ENCODE measurements at places on chromosomes 5 and 9. TPM values are rescaled to one million over a fixed set of nuclear protein-coding genes. Genes with fewer than 3 reads are reported as not detected.

Gene RECK
- 19.2 TPM for total RNA-seq

Gene SLC22A4
- total RNA-seq = 2.2 TPM

Gene TLX3
- total RNA-seq = not detected

Gene NOXA1
- total RNA-seq = 10.5 TPM

Gene WWC1
- total RNA-seq = 3.3 TPM

- no peak for DNase-seq
Observed at GRCh38 chr5:81756016-81756415, 5.1 kb upstream of the SSBP2 start.

DNA sequence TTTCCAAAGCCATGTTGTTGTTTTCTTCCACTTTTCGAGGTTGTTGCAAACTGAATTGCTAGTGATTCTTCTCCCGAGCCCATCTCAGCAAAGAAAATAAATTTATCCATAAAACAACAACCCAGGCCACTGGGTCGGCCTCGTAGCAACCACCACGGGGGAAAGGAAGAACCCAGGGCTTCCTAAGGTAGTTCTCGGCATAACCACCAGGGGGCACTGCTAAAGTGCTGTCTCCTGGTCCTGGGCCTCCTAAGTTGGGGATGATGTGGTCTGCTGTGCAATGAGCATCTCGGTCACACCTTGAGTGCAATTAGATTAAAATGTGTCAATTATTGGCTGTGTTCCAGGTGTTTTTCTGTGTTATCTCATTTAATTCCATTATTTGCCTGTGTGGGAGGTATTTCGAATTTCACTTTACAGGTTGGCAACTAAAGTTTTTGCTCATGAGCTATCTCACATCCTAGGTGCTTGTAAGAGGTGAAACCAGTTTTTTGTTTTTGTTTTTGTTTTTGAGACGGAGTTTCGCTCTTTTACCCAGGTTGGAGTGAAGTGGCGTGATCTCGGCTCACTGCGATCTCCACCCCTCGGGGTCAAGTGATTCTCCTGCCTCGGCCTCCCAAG, 102.8 kb upstream of the DAP start:
- no peak for DNase-seq

GRCh38 chr5:56831773-56832172, 16.4 kb downstream of the MAP3K1 start:
- DNase-seq = no peak

DNA sequence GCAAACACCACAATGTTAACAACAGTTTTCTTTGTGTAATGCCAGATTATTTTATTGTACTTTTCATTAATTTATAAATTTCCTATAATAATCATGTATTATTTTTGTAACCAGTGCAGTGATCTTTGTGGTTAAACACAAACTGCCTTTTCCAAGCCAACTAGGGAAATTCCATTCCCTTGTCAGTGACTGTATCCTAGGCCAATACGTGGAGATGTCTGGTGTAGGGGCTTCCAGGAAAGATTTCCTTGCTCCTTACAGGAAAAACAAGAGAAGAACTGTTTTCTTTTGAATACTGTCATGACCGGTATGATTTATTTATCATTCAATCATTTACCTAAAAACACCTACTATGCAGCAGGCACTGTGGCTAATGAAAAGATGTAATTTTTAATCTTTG, 31.4 kb downstream of the FANCC start:
- no peak for DNase-seq

- DNase-seq = no peak
Observed at GRCh38 chr5:1436681-1437080, 8.6 kb downstream of the SLC6A3 start.

DNA sequence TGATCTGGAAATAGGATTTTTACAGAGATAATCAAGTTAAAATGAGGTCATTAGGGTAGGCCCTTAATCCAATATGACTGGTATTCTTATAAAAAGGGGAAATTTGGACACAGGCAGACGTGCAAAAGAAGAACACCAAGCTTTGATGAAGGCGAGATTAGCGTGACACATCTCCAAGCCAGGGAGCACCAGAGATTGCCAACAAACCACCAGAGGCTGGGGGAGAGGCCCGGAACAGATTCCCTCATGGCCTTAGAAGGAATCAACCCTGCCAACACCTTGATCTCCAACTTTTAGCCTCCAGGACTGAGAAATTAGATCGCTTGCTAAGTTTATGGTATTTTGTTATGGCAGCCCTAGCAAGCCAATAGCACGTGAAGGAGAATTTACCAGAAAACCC, 10.8 kb upstream of the ARSI start:
- no peak for DNase-seq

GRCh38 chr5:84191281-84191680, 193.4 kb downstream of the EDIL3 start:
- DNase-seq = no peak

All from tibial nerve (tissue), 4 donors.